Sciatic nerve (tissue), 2 donors: ENCODE measurements at places on chromosomes 13 and 19. TPM values are rescaled to one million over a fixed set of nuclear protein-coding genes. Genes with fewer than 3 reads are reported as not detected.

The ZNF709 gene
- 5.8 TPM for total RNA-seq

The CAMSAP3 gene
- not detected for total RNA-seq

The DAND5 gene
- not detected for total RNA-seq

The NAPSA gene
- total RNA-seq, result 3.4 TPM

The RAB3D gene
- 25.1 TPM for total RNA-seq

The SACS gene
- 18.1 TPM for total RNA-seq

The ZNF726 gene
- 1.2 TPM for total RNA-seq

The ZGLP1 gene
- 5.7 TPM for total RNA-seq

The PGPEP1 gene
- total RNA-seq, result 49.6 TPM

The ATCAY gene
- not detected for total RNA-seq

The SSC5D gene
- 13.5 TPM for total RNA-seq

The HPN gene
- total RNA-seq, result 1.1 TPM
